ENCODE measurements at places on chromosomes 4 and X.

GRCh38 chrX:31609130-31609529 is 537.3 kb upstream of the FTHL17 start:
- no peak for DNase-seq

GRCh38 chrX:143935601-143936000 is 51.7 kb downstream of the UBE2NL start:
- no peak for DNase-seq

DNA sequence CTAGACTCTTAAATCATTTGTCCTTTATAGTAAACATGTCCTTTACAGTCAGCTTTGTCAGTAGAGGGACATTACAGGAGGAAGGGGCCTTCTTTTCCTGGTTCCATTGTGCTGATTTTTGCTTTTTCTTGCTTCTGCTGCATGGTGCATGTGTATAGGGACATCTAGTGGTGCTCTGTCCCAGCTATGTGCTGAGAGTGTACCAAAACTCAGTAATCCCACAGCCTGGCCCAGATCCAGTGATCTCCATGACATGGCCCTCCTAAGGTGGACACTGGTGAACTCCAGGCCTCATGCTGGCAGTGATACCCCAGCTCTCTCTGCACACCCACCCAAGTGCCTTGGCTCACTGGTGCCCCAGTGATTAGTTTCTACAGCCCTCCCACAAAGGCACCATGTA is 45.2 kb downstream of the MAGEB17 start:
- DNase-seq = no peak

DNA sequence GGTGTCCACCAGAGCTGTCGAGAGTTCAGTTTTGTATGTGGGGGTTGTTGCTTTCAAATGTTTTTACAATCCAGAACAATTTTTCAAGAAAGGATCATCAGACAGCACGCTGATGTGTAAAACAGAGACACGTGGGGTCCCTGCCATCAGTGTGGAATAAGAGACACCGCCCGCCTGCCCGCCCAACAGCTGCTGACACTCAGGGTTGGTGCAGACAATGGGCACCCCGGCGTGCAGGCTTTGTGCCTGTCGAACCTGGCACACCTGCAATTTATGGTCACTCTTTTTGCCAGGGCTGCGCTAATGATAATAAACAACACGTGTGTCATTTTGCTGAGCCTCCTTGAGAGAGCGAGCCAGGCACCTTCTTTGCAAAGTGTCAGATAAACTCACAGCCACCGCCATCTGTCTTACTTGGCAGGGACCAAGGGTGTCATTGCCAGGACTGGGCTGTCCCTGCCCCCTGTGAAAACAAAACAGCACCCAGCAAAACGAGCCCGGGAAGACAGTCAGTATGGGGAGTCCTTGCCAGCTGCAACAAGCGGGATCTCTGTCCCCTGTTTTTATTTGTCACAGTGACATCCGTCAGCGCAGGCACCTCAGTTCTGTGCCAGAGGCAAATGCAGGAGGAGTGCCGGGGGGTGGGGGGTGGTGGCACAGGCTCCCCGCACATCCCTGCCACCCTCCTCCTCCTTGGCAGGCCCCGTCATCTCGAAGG is 69.1 kb downstream of the PSAPL1 start:
- DNase-seq = no peak

GRCh38 chrX:1535241-1536041 is 1.5 kb downstream of the P2RY8 start:
- peak; percentile 50 for DNase-seq

DNA sequence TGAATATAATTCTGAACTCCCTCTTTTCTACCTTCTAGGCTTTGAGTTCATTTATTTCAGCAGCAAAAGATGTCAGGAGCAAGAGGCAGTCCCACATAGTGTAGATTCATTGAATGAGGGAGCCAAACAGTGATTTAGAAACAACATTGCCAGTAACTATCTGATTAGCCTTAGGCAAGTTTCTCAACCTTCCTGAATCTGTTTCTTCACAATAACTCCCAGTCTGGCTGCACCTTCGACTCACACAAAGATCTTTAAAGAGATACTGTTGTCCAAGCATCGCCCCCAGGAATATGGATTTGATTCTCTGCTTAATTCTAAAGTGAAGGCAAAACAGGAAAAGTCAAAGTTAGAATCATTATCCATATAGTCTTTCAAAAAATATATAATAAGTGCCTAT is 1026.2 kb downstream of the DMD start:
- no peak for DNase-seq

DNA sequence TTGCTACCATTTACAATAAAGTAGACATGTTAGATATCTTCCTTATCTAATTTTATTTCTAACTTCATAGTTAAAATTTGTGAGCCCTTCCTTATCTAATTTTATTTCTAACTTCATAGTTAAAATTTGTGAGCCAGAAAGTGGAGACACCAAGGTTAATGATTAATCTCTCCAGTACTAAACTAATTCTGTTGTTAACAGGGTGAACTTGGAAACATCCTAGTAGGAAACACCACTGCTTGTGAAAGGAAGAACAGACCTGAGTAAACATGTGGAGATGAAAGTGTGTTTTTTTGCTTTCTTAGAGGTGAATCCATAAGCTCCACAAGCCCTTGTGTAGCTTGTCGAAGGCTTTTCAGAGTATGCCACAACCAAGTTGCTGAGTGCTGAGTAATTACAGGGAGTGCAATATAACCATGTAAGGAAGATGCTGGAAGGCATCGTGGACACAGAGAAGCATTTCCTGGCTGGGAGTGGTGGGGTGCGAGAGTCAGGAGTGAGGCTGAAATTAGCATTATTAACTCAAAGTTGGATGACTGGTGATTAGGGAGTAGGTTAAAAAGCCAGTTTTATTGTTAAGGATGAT is 118.6 kb upstream of the NEIL3 start:
- DNase-seq = no peak

DNA sequence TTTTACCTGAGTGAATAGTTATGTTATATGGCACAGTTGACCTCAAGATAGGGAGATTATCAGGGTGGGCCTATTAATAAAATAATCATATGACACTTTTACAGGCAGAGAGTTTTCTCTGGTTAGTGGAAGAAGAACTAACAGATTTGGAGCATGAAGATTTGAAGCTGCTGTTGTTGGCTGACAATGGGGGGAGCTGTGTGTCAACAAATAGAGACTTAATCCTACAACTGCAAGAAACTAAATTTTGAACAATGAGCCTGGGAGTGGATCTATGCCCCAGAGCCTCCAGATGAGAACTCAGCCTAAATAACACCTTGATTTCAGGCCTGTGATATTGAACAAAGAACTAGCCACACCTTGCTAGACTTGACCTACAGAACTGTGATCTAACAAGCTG is 7.2 kb upstream of the CCSER1 start:
- no peak for DNase-seq

GRCh38 chrX:37984880-37985279 is 21.5 kb upstream of the SYTL5 start:
- no peak for DNase-seq

DNA sequence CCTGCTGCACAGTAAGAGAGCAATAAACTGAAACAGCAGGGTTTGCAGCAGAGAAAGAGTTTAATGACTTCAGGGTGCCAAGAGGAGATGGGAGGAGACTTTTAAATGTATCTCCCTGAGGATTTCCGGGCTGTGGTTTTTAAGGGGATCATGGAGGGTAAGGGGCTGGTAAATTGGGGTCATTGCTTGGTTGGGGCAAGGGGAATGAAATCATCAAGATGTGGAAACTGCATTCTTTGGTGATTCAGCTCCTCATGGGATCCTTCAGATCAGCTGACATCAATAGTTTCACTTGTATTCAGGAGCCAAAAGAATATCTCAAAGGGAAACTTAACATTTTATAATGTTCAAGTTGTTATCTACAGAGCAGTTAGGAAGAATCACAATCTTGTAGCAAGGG is 174.3 kb upstream of the ANXA10 start:
- DNase-seq = no peak

- peak; percentile 64 for DNase-seq
Measured at GRCh38 chrX:70470850-70471289, 26.2 kb downstream of the DLG3 start.

Data from MM.1S (cell line).